Chondrocyte (in vitro differentiated cells): ENCODE measurements at places on chromosomes 3 and 15. TPM values are rescaled to one million over a fixed set of nuclear protein-coding genes. Genes with fewer than 3 reads are reported as not detected.

Gene RUVBL1
- total RNA-seq, result 18.8 to 32.1 TPM (median 19.5 TPM) in 3 replicates

Gene IFT57
- 22.4 to 42.9 TPM (median 22.8 TPM) in 3 replicates for total RNA-seq

Gene XPC
- total RNA-seq, result 24.9 to 35.9 TPM (median 26.8 TPM) in 3 replicates

DNA sequence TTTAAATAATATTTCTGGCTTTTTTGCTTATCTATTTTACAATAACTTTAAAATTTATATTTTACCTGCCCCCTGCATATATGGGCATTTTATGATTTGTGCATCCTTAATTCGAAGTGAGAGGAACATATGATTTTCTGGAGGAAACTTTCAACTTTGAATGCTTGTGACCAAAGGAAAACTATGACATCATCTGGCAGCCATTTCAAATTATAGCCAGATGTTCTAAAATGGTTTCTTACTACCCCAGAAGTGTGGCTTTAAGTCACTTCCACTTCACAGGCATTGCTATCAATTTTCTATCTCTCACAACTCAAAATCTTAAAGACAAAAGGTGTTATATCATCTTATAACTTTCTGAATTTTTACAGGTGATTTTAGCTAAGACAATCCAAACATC, 508.8 kb downstream of the RBMS3 start:
- H3K4me3 ChIP-seq, result no peak overlapping the region
- H3K36me3 ChIP-seq, result peaks cover 2% of the 10 kb centered on the region
- no peaks in the 10 kb centered on the region for H3K27me3 ChIP-seq
- no peak overlapping the region for H3K27ac ChIP-seq
